ENCODE measurements at places on chromosomes 5 and 9.

GRCh38 chr5:139638736-139639618 lies 9.2 kb upstream of the CXXC5 start:
- no peak for DNase-seq

GRCh38 chr5:116573279-116573701 lies 1.3 kb downstream of the SEMA6A start:
- no peak for DNase-seq

- DNase-seq: no peak
Measured at GRCh38 chr9:7287065-7287464, 512.5 kb downstream of the DMAC1 start.

- DNase-seq: no peak
Measured at GRCh38 chr5:66796305-66797292, 200.4 kb downstream of the MAST4 start.

GRCh38 chr5:81717226-81717625 lies 33.7 kb downstream of the SSBP2 start:
- DNase-seq: no peak

DNA sequence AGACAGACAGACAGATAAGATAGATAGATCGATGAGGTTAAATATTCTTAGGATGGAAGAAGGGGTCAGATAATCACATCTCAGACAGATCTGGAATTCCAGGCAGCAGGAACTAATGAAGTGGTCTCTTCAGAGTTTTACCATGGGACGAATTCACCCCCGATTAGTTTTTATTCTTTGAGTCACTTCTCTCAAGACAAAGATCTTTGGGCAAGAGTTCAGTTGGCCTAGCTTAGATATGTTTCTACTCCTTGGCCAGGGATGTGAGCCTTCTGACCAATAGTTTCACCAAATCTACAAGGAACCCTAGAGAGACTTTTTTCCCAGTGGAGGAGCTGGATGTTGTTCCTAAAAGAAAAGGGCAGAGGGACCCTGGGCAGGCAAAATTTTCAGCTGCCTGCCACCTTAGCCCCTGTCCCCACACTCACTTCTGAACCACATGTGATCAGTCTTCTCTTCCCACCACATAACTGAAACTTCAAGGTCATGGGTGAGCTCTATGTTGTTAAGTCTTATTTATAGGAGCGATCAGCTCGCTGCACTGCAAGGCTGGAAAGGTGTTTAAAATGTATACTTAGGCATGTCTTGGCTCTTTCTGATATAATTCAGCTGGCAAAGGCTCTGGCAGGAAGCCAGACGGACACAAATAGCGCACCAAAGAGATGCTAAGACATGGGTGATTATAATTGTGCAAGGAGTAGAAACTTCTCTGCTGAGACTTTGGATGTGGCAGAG lies 132.9 kb downstream of the PALM2AKAP2 start:
- no peak for DNase-seq

- no peak for DNase-seq
Measured at GRCh38 chr9:86413971-86414880, 60.0 kb upstream of the TUT7 start.

DNA sequence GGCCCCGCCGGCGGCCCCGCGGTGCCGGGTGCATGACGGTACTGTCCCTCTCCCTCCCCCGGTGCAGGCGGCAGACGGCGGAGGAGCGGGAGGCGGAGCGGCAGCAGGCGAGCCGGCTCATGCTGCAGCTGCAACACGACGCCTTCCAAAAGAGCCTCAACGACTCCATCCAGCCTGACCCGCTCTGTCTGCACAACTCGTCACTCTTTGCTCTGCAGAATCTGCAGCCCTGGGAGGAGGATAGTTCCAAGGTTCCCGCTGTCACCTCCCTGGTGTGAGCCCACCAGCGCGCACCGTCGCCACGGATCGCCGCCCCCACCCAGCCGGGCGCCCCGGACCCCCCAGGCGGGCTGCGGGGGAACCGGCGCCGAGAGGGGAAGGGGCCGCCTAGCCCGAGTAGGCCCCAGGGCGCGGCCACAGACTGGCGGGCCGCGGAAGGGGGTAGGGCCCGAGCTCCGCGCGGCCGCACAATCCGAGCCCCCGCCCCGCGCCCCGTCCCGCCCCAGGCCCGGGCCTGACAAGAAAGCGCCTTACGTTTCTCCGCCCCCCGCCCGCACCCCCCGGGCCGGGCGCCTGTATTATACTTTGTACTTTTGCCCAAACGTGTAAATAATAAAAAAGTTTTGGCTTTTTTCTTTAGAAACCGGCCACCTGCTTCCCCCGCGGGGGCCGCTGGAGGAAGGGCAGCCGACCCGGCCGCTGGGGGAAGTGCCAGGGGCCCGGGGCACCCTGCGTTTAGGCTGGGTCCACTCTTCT lies 2.5 kb downstream of the TLX3 start:
- DNase-seq: no peak

DNA sequence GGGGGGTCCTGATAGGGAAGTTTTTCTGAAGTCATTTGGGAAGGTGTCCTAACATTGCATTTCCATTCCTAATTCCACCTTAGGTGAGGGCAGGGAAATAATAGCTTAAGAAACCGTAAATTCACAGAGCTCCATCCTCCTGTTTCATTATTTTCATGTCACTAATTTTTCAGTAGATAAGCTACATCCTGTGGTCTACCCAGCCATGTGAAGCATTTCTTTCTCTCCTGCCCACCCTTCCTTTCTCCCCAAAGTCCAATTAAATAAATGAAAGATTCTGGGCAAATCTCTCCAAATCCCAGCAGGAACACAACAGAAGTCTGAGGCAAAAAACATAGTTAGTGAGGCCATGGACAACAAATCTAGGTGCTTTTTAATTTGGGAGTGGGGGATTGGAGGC lies 95.1 kb upstream of the ERBIN start:
- no peak for DNase-seq

DNA sequence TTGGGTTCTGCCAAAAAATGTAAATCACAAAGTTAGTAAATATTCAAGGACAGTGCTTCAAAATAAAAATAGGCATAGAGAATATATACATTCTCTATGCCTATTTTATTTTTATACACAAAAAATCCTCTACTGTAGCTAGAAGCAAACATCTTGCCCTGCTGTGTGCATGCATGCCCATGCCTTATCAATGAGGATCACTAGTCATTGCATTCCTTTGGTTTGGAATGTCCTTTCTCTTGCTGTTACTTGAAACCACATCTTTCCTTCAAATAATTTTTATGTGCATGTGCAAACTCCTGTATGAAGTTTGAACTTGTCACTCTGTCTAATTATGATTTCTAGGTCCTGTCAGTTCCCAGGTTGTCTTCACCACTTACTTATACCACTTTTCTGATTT lies 278.9 kb upstream of the IZUMO3 start:
- no peak for DNase-seq

DNA sequence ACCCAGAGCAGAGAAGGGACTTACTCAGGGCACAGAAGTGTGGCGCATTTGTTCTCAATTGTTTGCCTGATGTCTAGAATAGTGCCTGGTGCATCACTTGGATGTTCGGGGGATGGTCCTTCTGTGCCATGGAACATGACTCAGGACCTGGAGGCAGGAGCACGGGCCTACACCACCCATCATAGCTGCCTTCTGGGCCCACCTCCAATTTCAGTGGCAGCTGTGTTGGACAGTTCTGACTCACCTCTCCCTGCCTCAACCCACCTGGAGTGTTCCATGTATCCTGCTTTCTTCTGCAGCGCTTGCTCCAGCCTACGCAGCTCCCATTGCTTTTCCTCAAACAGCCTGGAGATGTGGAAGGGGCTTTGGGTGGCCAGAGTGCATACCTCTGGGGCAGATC lies 12.5 kb upstream of the CXCL14 start:
- DNase-seq: no peak

DNA sequence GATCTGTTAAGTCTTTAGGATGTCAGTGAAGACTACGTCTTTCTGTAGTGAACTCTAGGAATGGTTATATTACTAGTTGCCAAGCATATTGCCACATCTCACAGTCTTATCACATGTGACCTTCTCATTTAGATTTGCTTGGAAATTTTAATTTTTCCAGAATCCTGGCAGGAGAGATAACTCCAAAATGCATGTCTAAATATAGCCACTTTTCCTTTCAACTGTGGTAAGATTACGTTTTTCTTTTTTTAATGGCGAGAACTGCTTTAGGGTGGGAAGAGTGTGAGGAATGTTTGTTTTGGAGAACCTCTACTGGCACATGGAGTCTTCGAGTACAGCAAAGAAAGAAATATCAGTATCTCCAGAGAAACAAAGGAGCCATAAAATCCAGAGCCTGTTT lies 91.7 kb upstream of the ADAMTSL1 start:
- no peak for DNase-seq

GRCh38 chr9:87259543-87260518 lies 237.8 kb upstream of the DAPK1 start:
- no peak for DNase-seq

DNA sequence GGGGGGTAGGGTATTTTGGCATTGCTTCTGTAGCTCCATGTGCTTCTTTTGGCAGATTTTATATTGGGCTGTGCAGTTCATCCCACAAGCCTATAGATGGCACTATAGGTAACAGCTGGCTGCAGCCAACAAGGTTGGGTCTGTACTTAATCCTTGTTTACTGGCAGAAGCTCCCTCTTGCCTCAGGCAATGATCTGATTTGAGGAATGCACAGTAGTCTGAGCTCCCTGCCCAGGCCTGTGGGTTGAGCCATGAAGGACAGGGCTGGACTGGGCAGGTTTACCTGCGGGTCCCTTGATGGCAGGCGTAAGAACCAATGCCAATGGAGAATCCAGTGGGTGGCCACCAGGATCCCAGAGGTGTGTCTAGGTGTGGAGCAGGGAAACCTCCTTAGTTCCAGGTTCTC lies 11.7 kb upstream of the OR1J2 start:
- DNase-seq: no peak

DNA sequence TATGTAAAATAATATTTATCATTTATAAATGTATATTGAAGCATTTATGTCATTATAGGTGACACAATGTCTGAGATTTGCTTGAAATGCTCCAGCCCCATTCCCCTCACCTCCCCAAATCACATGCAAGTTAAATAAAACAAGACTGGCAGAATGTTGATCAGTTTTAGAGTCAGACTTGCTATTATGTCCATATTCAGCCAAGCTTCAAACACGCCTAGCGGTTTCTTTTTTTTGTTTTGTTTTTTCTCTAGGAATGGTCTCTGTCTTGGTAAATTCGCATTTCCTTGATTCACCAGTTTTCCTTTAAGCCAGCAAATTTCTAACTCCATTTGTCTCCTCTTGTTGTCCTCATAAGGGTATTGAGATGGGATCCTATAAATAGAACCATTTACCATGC lies 153.0 kb upstream of the HMHB1 start:
- DNase-seq: no peak

DNA sequence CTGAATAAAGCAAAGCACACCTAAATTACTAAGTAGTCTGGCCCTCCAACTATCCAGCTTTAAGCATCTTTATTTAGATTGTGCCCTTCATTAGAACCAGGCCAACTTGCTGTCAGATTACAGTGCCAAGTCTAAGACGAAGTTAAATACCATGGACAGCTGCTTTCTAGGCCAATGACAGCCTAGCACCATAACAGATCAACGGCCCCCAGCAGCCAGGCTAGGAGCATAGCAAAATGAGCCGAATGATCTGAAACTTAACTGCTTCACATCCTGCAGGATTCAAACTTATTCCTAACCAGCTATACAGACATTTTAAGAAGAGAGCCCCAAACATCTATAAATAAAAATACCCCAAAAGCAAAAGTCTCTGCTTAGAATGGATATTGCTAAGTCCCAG lies 6.8 kb downstream of the SLC24A2 start:
- DNase-seq: no peak

DNA sequence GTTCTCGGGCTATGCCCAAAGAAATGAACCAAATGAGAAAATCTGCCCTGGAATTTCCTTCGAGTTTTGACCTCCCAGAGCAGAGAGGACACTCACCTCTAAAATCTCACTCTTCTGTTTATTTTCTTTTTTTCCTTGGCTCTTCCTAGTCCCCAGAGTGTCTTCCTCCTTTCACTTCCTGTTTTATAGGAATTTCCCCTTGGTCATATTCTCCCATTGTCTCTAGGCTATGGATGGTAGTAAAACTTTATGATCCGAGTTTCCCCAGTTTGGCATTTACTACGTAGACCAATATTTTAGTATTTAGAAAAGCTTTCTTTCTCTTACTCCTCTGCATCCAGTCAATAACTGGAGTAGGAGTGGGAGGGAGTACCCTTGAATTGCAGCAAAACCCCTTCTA lies 354.5 kb upstream of the ZNF608 start:
- DNase-seq: no peak
